ENCODE measurements at places on chromosomes 16 and 17.
A peak's percentile ranks its signal among the peaks of the same experiment; 100 is the strongest.

- no peak for DNase-seq
Observed at GRCh38 chr16:75342308-75342811, 90.9 kb upstream of the BCAR1 start.

DNA sequence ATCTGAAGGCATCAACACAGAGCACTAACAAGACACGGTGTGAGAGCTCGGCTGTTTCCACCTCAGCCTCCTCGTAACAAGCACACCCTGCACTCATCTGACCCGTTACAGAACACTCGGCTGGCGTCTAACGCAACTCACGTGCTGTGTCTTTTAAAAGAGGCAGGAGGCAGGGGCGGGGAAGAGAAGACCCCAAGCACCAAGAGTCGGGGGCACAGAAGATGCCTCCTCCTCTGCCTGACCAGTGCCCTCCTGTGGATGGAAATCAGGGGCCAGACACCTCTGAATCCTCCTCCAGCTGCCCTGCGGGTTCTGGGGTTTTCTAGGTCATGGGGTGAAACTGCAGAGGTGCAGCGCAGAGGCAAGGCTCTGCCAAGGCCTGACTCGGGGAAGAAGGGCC is 74.3 kb downstream of the ZNF778 start:
- no peak for DNase-seq

DNA sequence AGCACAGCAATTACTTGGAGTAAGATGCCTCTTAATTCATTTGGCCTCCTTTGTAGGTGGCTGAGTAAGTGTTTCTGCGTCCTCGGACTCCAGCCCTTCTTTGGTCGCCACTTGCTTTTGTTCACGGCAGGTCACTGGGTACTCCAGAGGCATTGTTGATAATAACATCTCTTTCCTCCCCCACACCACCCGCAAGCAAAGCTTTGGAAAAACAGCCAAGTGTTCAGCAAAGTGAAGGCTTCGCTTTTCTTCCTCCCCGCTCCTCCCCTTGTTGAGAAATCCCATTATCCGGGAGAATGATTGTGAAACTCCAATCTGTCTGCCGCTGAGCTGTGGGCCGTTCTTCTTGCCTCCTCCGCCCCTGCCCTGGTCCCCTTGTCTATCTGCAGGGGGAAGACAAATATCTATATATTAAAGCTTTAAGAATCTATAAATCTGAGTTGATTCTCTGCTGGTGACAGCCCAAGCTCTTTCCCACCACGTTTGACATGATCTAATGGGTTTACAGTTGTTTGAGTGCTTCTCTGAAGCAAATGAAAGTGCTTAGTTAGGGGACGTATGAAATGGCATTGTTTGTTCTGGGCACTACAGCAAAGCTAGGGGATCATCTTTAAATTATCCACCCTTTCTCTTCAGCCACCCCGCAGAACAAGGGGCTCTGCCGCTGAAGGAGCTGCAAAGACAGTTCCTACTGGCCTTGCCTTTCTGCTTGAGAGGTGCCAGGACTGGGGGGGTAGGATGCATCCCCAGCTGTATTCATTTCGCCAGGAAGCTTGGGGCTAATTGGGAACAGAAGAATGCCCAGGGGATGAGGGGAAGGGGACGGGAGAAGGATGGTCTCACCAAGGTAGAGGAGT is 167.1 kb downstream of the CCDC182 start:
- DNase-seq: no peak

DNA sequence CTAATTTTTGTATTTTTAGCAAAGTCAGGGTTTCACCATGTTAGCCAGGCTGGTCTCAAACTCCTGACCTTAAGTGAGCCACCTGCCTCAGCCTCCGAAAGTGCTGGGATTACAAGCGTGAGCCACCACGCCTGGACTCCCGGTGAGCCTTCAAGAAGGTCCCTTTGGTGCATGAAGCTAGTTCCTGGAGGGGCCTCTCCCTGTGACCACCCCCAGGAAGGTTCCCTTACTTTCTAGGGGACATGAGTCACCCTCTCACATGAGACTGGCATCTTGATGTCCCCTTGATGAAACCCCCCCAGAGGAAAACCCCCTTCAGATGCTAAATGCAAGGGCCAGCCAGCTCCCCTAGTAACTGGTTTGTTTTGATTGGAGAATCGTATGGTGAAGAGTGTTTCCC is 12.8 kb downstream of the CARHSP1 start:
- no peak for DNase-seq

DNA sequence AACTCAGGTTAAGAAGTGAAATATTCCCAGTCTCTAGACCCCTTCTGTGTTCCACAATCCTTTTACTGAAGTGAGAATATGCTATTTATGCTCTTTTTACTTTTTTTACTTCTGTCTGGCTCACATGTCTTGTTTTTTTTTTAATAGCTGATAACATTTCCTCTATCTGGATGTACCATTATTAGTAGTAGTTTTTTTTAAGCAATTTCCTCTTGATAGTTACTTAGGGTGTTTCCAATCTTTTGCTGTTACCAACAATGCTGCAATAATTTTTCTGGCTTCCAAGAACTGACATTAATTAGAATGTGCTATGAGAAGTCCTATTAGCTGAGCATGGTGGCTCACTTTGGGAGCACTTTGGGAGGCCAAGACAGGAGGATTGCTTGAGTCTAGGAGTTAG is 32.0 kb downstream of the KSR1 start:
- DNase-seq: no peak

GRCh38 chr16:84834403-84834772 is 14.6 kb downstream of the CRISPLD2 start:
- no peak for DNase-seq

- DNase-seq: no peak
Observed at GRCh38 chr16:63652091-63652490, 1469.8 kb downstream of the CDH11 start.

- DNase-seq: no peak
Observed at GRCh38 chr17:10368561-10368960, 4.2 kb downstream of the MYH13 start.

GRCh38 chr17:51487947-51488346 is 227.6 kb downstream of the UTP18 start:
- DNase-seq: no peak

- no peak for DNase-seq
Observed at GRCh38 chr16:54284319-54284930, 2.2 kb downstream of the IRX3 start.

GRCh38 chr17:1583556-1583955 is 21.0 kb upstream of the PITPNA start:
- no peak for DNase-seq

DNA sequence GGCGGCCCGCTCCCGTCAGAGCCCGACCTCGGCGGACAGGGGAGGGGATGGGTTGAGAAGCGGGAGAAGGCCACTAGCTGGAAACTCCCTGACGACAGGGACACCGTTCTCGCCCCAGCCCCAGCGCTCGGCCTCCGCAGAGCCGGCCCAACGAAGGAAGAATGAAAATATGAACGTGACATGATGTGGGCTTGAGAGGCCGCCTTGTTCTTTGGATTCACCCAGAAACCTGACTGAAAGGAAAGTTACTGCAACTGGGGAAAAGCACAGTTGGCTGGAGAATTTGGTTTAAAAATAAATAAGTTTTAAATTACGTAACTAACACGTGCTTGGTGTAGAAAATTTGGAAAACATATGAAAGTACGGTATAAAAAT is 21.1 kb downstream of the NPTX1 start:
- no peak for DNase-seq

GRCh38 chr17:2385240-2386210 is 15.3 kb downstream of the MNT start:
- DNase-seq: no peak

- no peak for DNase-seq
Observed at GRCh38 chr16:30434852-30435251, 5.0 kb upstream of the DCTPP1 start.

DNA sequence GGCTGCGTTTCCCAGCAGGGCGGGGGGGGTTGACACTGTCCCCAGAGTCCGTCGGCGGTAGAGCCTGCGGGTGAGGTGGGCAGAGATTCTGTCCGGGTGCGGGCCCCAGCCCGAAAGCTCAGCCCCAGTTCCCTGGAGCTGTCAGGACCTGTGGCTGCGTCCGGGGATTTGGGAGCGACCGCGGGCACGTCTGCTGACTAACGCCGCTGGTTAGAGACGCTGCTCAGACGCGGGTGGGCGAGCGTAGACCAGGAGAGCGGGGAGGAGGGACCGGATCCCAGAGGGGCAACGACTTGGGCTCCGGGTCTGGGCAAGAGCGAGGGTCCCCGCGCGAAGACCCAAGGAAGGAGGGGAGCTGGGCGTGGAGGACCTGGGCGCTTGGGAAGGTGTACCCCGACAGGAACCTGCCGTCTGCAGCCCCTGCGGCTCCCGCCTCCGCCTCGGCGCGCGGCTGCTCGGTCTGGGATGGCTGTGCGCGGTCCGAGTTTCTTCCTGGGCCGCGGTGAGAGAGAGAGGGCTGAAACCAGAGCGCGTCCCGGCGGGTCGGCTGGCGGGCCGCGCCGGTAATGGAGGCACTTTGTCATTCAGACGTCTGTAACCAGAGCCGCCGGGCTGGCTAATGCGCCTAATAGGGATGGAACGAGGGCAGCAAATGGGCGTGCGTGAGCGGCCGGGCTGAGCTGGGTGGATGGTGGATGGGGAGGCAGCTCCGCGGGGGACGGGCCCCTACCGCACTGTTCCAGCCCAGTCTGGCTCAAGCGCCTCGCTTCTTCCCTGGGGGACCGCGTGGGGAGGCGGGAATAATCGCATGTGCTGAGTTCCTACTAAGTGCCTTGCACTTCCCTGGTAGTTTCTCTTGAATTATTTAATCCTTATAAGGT is 2.3 kb downstream of the NGFR start:
- DNase-seq: no peak

- DNase-seq: peak; percentile 65
Observed at GRCh38 chr16:87853411-87854052, 15.8 kb downstream of the SLC7A5 start.

DNA sequence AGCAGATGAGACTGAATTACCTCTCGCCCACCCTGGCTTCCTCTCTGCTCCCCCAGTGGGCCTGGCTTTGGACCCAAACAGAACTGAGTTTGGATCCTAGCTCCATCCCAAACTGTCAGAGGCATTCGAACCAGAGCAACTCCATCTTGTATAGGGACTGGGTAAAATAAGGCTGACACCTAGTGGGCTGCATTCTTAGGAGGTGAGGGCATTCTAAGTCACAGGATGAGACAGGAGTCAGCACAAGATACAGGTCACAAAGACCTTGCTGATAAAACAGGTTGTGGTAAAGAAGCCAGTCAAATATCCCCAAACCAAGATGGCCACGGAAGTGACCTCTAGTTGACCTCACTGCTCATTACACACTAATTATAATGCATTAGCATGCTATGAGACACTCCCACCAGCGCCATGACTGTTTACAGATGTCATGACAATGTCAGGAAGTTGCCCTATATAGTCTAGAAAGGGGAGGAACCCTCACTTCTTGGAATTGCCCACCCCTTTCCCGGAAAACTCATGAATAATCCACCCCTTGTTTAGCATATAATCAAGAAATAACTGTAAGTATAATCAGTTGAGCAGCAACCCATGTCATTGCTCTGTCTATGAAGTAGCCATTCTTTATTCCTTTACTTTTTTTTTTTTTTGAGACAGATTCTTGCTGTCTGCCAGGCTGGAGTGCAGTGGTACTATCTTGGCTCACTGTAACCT is 44.4 kb downstream of the LYRM1 start:
- no peak for DNase-seq

- peak; percentile 29 for DNase-seq
Observed at GRCh38 chr17:17666111-17666714, 15.0 kb upstream of the RAI1 start.

GRCh38 chr17:78884148-78884825 is 18.7 kb downstream of the CEP295NL start:
- no peak for DNase-seq

GRCh38 chr16:8756755-8757154 is 40.7 kb downstream of the TMEM186 start:
- DNase-seq: no peak

- no peak for DNase-seq
Observed at GRCh38 chr17:72351884-72352346, 231.1 kb downstream of the SOX9 start.

DNA sequence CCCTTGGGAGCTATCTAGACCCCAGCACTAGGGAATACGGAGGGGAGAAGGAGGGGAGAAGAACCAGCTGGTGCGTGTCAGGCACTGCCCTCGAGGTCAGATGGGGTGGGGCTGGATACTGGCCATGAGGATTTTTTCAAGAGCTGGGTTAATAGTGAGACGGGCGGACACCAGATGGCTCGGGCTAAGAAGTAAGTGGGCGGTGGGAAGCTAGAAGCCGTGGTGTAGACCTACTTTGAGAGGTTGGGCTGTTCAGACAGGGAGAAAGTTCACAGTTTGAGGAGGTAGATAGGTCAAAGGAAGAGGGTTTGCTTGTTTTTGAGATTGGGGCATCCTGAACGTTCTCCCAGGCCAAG is 303.8 kb downstream of the SEC14L1 start:
- no peak for DNase-seq

DNA sequence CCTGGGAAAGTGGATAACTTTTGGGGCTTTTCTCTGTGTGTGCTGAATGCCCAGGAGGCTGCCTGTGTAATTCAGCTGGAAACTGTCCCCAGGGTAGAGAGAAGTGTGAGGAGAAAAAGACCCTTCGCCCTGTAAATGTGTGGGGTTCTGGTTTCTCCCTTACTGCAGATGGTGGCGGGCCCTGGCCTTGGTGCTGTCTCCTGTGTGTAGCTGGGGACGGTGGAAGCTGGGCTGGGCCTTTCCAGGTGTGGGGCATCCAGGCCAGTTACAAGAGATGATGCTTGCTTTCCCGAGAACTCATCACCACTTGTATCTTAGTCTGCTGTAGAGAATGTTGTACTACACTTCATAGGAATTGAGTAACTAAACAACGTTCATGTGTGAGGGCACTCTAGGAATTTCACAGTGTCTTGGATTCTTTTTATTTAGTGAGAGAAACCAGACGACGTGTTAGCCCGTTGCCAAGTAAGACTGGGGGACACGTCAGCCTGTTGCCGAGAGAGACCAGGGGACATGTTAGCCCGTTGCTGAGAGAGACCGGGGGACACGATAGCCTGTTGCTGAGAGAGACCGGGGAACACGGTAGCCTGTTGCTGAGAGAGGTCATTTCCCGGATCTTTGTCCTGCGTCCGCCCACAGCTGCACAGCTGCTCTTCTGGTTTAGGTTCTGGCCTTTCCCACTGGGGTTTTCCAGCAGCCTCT is 43.1 kb downstream of the TBCD start:
- no peak for DNase-seq
